ENCODE measurements at places on chromosomes 7 and 10. TPM values are rescaled to one million over a fixed set of nuclear protein-coding genes. Genes with fewer than 3 reads are reported as not detected.

AKR1D1 gene
- not detected for total RNA-seq

SEMA3E gene
- total RNA-seq = 2.7 TPM

STOX1 gene
- total RNA-seq = 6.9 TPM

RPEL1 gene
- 0.13 TPM for total RNA-seq

ERCC6 gene
- 25.4 TPM for total RNA-seq

SOSTDC1 gene
- total RNA-seq = 6.7 TPM

CPA5 gene
- total RNA-seq = not detected

C10orf53 gene
- total RNA-seq = not detected

Data from mucosa of descending colon (tissue), 3 donors.